ENCODE measurements at places on chromosomes 3 and 15.

- DNase-seq: no peak
Observed at GRCh38 chr3:26750263-26750662, 127.7 kb downstream of the LRRC3B start.

GRCh38 chr3:64084640-64085039 lies 61.3 kb upstream of the PSMD6 start:
- no peak for DNase-seq

GRCh38 chr3:174365796-174366195 lies 493.3 kb upstream of the NAALADL2 start:
- DNase-seq: no peak

- DNase-seq: no peak
Observed at GRCh38 chr3:169623971-169624370, 39.5 kb downstream of the MECOM start.

GRCh38 chr15:100220058-100220768 lies 121.6 kb downstream of the ADAMTS17 start:
- DNase-seq: no peak

All from prostate gland (tissue), 2 donors.